Inflammatory macrophage (primary cell): ENCODE measurements at places on chromosomes 7 and 10.

DNA sequence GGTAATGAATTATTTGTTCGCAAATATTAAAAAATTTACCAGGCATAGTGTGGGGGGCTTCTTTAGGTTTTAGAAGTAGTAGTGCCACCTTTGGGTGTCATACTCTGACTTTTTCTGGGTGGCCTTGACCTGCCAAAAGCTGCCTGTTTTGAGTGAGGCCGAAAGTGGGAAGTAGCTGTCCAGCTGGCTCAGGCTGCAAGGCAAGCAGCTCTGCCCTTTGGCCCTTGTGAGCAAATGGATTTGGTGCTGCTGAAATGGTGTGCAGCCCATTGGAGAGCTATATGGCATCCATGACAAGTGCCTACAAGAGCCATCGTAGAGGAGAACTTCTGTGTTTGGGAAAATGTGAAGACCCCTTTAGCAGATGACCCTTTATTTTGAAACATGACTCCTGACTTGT lies 20.2 kb upstream of the ICA1 start:
- DNase-seq = no peak

- no peak for DNase-seq
These were observed 407.9 kb downstream of the KCNMA1 start for GRCh38 chr10:77229704-77230103.

- DNase-seq = peak; percentile 35
These were observed 2.7 kb upstream of the IQUB start for GRCh38 chr7:123537026-123537642.

DNA sequence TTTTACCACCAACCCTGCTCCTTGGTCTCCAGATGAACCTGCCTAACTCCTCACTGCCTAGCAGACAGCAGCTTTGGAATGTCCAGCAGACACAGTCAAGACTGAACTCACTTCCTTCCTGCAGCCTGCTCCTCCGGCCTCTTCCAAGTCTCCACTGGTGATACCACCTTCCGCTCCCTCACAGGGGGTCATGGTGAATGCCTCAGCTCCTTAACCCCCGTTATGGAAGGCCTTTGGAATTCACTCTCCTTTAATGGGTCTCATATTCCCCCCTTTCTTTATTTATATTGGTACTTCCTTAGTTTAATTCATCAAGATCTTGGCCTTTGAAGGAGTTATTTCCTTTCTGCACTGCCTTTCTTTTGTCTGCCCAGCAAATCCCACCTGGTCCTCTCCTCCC lies 44.9 kb upstream of the ZNF32 start:
- DNase-seq = no peak

GRCh38 chr10:129912166-129912917 lies 51.7 kb downstream of the EBF3 start:
- DNase-seq = no peak

DNA sequence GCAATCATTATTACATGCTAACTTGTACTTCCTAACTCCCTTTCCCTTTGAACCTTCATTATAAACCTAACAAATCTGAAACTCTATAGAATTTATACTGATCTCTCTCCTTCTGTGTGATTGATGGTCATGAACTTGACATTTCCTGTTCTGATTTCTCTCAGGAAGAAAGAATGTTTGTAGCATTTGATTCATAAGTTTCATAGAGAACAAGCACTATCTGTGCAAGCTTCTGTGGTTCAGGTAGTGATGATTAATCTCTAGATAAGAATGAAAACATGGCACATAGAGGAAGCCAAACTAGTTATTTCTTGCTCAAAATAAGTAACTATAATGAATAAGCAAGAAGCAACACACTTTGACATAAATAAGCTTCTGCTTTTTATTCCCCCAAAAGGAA lies 34.2 kb downstream of the TFPI2 start:
- DNase-seq = no peak

GRCh38 chr10:34739915-34740314 lies 75.2 kb downstream of the PARD3 start:
- DNase-seq = no peak

GRCh38 chr7:101121991-101122932 lies 4.6 kb upstream of the SERPINE1 start:
- DNase-seq = no peak

DNA sequence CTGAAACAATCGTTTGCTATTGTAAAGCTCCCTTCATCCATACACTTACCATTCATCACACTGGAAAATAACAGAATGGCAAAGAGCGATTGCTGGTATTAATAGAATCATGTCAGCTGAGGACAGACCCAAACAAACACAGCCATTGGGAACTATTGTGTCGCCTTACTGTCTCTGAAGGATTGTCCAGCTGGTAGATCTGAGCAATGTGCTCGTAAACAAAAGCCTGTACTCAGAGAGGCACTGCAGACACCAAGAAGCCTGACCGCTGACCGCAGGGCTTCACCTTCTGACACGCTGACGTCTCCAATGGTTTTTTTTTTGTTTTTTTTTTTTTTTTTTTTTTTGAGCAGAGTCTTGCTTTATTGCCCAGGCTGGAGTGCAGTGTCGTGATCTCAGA lies 151.0 kb upstream of the FRMD4A start:
- DNase-seq = no peak

GRCh38 chr10:14405076-14406065 lies 74.6 kb upstream of the FRMD4A start:
- DNase-seq = no peak

DNA sequence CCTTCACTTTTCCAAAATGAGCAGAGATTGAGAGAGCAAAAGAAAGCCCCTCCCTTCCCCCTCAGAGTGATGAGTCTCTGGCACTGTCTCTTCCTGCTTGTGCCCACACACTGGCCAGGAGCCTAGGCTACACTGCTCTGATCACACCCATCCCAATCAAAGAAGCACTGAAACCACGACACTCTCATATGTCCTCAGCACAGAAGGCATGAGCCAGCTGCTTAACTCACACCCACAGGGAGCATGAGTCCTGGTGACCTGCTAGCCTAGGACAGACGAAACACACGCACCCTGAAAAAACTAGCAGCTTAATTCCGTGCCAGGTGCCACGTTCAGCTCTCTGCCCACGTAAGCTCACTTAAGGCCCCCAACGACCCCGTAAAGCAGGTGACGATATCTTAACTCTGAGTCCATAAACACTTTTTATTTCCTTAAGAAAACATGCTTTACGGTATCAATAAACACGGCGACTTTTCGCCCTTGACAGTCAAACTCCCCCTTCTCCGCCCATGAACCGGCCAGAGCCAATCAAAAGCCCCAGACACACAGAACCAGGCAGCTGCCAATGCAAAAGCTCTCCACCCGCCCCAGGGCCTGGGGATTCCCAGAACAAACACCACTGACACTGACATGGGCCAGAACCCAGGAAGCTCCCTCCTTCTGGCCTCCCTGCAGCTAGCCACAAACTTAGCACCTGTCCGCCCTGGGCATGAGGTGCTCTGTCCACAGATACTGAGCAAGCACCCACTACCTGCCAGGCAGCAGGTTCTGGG lies 69.0 kb downstream of the TNRC18 start:
- DNase-seq = peak; percentile 10

DNA sequence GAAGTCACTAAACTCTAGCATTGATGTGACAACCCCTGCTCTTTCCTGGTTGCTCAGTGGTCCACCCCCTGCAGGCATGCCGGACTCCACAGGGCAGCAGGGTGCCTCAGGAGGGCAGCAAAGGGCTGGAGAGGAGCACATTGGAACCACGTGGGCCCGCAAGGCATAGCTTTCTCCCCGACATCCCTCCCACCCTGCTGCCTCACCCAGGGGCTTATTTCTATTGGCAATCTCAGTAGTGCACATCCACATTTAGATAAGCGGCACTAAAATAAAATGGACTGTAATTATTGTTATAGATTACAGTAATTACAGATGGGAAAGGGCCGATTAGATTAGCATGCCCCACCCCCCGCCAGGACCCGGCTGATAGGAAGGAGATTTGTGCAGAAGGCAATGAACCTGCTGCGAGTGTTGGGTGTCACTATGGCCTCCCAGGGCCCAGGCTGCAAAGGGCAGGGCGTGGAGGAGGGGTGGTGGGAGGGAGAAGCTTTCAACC lies 580.1 kb downstream of the GRID1 start:
- no peak for DNase-seq

DNA sequence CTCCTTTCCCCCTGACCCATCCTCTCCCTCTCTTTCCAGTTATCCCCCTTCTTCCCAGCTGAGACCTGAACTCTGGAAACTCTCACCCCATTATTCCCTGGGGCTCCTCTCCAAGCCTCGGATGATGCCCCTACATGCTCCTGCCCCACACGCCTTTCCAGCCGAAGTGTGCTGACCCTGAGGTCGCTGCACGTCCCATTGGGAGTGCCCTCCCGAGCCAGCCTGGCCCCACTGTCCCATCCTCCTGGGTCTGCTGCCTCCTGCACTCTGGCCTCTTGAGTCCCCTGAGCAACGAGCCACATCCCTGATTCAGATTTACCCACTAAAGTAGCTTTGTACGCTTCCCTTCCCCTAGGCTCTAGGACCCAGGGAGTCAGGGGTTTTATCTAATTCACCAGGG lies 87.4 kb downstream of the TCERG1L start:
- no peak for DNase-seq

GRCh38 chr10:128540781-128541761 lies 414.8 kb upstream of the MKI67 start:
- no peak for DNase-seq

GRCh38 chr10:92689663-92690210 lies at the start of gene HHEX:
Gene HHEX (plus strand): TSS chr10:92689955. CDS start chr10:92689987, 32 bp downstream.
- DNase-seq = peak; percentile 93

- DNase-seq = no peak
These were observed 8.9 kb upstream of the GRK5 start for GRCh38 chr10:119198438-119198837.

DNA sequence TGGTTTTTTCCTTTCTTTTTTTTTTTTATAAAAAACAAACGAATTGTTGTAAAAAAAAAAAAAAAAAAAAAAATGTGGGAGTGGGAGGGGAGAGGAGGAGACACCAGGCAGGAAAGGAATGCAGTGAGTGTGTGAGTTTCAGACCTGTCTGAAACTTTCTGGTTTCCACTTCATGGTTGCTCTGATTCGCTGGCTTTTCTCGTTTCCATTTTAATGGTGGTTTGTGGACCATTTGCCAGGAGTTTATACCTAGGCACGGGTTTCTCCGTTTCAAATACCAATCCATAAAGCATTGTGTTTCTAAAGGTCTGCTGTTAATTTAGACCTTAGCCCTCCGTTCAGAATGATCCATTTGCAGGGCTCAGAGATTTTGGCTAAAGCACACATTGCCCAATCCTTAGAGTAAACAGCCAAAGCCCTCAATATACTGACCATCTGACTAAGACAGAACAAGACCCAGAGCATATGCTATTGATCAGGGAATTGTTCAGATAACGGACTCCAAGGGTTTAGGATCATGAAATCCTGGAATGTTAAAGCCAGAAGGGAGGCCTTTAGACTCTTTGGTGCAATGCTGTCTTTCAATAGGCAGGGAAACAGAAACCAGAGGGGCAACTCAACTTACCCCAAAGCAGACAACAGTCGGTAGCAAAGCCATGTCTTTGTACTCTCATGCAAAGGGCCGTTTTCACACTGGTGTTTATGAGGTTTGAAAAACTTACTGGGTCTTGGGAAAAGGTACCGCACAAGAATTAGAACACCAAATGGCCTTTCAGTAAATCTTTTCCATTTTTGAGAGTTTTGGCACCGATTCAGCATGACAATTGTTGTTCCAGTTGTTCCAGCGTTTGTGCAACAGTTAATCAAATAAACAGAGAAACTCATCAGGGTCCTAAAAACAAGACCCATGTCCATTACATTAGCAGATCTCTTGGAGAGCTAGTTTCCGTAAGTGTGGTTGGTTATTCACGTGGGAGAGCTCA lies 94.3 kb upstream of the AGBL3 start:
- DNase-seq = no peak

- DNase-seq = no peak
These were observed 247.7 kb downstream of the TFEC start for GRCh38 chr7:115782696-115783490.

DNA sequence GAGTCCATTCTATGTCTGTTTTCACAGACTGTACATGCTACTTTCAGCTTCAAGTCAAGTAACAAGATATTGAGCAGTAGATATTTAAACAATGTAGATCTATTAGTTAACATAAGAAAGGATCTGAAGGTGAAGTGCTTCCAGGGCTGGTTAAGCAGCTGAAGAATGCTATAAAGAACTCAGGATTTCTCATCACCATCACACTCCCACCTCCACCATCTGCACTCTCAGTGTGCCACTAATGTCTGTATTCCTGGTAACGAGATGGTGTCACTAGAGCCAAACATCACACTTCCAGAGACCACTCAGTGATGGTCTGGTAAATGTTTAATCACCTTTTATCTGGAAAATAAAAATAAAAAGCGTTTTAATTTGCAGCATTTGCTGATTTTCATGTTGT lies 224.0 kb upstream of the FERD3L start:
- DNase-seq = no peak

GRCh38 chr10:86535132-86535882 lies 13.7 kb upstream of the WAPL start:
- peak; percentile 30 for DNase-seq

- DNase-seq = no peak
These were observed 20.0 kb downstream of the RBM28 start for GRCh38 chr7:128323459-128324367.

DNA sequence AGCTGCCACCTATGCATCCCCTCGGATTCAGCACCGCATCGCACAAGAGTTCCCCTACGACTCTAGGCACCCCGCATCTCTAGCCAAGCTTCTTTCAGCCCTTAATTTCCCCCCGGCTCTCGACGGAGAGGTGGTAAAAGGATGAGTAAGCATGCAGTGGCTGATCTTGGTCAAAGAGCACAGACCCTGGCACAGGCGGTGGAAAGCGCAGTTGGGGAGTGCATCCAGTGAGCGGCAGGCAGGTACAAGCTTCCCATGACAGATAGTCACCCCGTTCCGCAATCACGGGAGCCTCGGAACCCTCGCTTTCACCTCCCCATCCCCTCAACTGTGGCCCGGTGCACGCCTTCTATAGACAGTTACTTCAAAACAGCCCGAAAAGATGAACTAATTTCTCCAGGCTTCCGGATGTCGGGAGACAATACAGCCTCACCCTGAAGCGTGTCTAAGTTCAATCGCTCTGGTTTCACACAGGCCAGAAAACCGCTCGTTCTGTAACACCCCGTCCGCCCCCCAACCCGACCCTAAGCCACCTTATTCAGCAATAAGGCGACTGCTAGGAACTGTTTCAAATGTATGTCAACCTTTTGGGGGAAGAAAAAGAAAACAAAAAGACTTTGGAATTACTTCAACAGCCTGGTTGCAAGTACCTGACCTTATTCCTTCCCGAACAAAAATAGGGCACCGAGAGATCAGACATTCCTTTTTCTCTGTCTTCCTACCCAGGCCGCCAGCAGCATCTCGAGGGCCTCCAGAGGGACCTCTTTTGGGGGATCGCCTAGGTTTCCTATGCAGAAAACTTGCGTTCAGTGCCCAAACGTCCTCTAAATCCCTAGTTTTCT lies 1.4 kb downstream of the RHEB start:
- peak; percentile 45 for DNase-seq

GRCh38 chr7:64625114-64626082 lies 40.5 kb upstream of the ZNF107 start:
- DNase-seq = peak; percentile 37

DNA sequence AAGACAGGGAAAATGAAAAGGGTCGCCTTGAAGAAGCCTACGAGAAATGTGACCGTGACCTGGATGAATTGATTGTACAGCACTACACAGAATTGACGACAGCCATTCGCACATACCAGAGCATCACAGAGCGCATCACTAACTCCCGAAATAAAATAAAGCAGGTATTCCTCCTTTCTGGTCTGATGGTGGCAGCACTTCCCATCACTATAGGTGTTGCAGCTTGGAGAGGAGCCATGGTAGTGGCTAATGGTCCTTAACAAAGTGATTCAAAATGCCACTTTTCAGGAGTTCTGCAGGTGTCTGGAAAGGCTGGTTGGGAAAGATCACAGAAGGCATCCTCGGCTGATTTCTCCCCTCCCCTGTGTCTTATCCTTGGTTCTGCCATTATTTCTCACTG lies 22.1 kb downstream of the EXOC4 start:
- DNase-seq = no peak
